Muscle of leg (tissue), 16 donors: ENCODE measurements at places on chromosomes 11 and 22. TPM values are rescaled to one million over a fixed set of nuclear protein-coding genes. Genes with fewer than 3 reads are reported as not detected.

CADM1 gene
- 26.8 TPM for polyA plus RNA-seq

DDTL gene
- polyA plus RNA-seq: 3.4 TPM

GPR83 gene
- 0.16 TPM for polyA plus RNA-seq

PEX16 gene
- polyA plus RNA-seq: 15.7 TPM

TNNI2 gene
- polyA plus RNA-seq: 2,520 TPM

TCN1 gene
- polyA plus RNA-seq: not detected

HTR3A gene
- polyA plus RNA-seq: 0.12 TPM

DRD2 gene
- polyA plus RNA-seq: 0.09 TPM

TMEM191C gene
- polyA plus RNA-seq: 1.2 TPM
